CD4-positive, alpha-beta T cell treated with Interleukin-6 for 4 hours (primary cell): ENCODE measurements at places on chromosomes 1 and 21.

DNA sequence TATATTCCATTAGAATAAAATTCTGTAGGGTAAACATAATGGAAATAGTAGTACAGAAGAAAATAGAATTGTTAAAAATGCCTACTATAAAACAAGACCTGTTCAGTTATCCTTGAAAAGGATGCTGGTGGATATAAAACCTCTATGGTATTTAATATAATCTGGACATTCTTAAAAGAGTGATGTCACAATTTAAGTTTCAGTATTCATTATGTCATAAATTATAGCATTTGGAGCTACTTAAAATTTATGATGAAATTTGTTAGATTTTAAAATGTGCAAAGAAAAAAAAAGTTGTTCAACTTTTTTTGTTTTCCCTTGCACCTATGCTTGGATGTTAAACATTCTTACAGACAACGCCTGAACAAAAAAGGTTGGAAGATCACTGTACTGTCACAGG lies 50.3 kb downstream of the USP48 start:
- DNase-seq = no peak

GRCh38 chr1:36390411-36390810 lies 4.7 kb upstream of the STK40 start:
- DNase-seq = no peak

DNA sequence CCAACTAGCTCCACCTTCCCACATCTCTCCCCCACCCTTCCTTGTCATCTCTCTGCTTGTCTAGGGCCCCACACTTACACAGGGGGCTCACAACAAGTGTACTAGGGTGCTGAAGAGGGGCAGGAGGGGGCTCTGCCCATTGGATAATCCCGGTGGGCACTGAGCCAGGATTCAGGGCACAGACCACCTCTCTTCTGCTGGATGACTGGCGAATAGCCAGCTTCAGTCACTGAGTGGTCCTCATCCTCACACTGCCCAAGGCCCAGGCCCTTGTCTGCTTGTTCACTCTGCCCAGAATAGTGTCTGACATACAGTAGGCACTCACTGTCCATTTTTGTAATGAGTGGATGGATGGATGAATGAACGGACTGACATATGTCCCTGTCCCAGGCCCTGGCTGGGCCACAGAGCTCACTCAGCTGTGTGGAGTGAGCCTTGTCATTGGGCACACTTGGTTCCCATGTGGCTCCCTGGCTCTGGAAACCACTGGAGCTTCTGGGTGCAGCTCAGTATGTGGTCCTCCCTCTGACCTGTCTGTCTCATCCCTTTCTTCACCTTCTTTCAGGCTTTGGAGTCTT lies 36.6 kb downstream of the FOXO6 start:
- no peak for DNase-seq

DNA sequence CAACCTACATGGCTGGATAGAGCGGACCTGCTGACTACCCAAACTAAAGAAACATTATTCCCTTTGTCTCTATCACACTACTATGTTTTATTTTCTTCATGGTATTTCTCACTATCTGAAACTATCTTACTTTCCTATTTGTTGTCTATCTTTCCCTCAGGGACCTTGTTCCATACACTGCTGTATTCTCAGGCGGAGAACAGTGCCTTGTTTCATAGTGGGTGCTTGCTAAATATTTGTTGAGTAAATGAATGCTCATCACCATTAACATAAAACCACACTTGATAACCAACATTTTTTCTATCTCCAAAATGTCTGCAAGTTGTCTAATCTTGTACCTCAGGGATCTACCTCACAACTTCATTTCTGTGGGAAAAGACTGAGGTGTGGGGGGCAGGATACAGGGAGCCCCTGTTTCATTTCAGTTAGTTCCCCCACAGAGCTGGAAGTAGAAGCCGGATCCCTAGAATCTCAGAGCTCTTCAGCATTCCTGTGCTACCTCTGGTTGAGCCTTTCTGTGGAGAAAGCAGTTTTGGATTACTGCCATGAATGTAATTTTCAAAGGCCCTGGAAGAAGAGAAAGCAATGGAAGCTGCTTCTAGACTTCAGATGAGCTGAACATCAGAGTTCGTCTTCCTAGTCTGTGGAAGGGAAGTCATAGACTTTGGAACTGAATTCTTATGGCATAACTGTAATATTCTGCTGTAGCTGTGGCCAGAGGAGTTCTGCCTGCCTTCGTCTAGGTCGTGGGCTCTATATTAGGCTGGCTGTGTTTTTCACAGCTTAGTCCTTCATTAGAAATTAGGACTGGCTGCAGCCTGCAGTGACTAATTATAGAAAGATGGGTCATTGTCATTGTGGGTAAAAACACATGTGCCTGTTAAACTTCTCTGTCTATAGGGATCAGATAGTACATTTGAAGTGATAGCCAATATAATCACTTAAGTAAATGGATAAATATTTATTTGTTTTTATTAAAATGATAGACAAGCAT lies 293.2 kb upstream of the SGIP1 start:
- no peak for DNase-seq

DNA sequence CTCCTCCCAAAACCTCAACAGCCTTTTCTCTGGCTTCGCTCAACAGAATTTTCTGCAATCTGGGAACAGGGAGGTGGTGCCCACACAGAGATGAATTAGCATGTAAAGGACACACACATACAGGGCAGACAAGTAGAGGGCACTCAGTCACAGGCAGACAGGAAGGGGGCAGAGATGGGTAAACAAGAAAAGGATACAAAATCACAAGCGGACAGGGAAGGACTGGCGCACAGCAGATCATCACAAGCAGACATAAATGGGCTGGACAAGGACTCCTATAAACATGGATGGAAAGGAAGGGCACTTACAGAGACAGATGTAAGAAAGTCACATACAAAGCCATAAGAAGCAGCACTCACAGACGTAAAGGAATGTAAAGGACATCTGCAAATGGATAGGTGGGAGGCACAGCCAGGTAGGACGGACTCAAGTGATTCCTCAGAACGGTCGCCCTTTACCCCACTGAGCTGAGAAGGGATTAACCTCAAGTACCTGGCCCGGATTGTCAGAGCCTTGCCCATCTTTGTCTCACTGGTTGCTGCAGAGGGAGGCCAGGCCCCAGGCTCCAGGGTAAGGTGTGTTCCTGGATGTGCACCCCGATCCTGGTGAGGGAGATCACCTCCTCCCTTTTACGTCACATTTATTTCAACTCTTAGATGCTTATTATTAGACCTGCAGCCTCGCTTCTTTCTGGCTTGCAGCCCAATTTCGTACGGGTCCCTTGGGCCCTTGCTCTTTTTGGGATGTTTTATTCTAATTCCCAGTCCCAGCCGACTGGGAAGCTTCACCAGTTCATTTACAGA lies 836 bp upstream of the PRCC start:
- DNase-seq = peak; percentile 12

DNA sequence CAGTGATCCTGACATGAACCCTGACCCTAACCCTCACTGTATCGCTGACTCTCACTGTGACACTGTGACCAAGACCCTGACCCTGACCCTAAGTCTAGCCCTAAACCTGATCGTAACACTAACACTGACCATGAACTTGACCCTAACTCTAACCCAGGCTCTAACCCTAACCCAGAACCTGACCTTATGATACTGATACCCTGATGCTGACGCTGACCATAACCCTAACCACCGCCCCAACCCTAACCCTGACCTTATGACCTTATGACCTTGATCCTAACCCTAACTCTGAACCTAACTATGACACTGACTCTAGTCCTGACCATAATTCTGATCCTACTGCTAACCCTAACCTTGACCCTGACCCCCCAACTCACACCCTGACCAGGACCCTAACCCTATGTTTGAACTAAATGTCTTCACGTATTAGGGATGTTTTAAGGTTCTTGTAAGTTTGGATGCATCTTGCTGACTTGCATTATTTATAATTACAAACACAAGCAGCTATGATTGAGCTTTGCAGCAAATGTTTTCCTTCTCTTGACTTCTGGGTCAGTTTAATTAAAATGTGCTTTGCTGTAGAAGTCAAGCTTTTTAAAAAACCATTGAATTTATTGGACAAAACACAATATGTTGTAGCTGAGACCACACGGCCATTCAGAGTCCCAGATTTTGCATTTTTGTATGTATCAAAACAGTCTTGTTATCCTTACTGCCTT lies 23.9 kb upstream of the PRSS38 start:
- no peak for DNase-seq

- no peak for DNase-seq
These were observed 7.2 kb downstream of the VANGL1 start for GRCh38 chr1:115648717-115649691.

- no peak for DNase-seq
These were observed 767.0 kb downstream of the MRPL39 start for GRCh38 chr21:24840287-24840686.

DNA sequence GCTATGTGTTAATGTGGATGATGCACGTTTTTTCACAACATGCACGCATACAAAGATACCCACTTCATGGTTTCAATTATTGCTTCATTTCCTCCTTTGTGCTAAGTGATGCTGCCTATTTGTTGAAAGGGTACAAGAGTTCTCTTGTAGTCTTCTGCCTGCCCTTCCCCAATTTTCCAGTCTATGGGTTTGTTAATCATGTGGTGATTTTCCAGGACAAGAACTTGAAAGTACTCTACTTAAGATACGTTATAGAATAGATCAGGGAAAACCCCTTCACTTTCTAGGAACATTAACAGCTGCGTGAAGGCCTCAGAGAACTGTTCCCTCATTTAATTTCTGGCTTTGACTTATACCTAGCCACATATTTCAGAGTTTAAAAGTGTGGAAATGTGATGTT lies 52.1 kb upstream of the SLC44A3 start:
- no peak for DNase-seq

DNA sequence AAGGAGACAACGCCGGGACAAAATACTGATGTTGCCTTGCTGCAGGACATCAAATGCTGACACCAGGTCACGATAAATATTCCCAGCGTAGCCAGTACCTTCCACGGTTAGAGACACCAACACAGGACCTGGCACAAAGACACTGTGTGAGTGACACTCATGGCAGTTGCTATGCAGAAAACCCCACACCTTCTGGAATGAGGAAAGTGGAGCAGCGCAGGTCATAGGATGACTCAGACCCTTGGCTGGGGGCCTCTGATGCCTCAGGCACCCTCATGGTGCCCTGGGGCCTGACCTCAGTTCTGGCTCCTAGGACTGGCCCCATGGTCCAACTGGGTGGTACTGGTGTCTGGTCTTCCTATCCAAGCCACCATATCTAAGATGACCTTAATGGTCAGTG lies 7.0 kb downstream of the DCST2 start:
- no peak for DNase-seq

- no peak for DNase-seq
These were observed 60.3 kb upstream of the LRRC8D start for GRCh38 chr1:89760496-89760895.

GRCh38 chr1:160971618-160972056 lies 17.0 kb upstream of the ITLN2 start:
- DNase-seq = no peak

GRCh38 chr1:10267921-10268320 lies 57.6 kb downstream of the KIF1B start:
- DNase-seq = no peak

- DNase-seq = no peak
These were observed 549.9 kb downstream of the PLPP3 start for GRCh38 chr1:56029319-56030003.

DNA sequence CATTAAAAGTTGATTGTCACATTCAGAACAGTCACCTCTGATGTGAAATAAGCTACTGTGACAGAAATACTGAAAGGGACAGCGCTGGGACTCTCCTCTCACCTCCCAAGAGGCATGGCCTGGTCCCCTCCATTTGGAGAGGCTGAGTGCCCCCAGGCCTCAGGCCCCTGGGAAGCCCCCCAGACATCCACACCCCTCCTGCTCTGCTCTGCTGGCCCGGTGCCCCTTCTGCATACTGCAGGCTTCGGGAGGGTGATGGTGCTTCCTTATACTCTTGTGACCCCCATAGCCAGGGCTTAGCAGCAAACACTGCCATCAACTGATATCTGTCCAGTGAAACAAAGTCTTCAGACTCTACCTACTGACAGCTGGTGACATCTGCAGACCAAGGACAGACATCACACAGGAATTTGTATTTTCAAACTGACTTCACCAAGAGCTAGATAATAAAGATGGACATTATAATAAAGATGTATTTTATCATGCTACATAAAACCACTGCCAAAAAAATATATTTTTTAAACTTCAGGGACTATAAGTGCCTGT lies 36.9 kb downstream of the C2CD2 start:
- no peak for DNase-seq
